Stimulated activated CD8-positive, alpha-beta memory T cell treated with anti-CD3 and anti-CD28 coated beads, Interleukin-2, amount 100 ng/mL, for 1 hour (primary cell): ENCODE measurements at places on chromosomes 13 and 19.

DNA sequence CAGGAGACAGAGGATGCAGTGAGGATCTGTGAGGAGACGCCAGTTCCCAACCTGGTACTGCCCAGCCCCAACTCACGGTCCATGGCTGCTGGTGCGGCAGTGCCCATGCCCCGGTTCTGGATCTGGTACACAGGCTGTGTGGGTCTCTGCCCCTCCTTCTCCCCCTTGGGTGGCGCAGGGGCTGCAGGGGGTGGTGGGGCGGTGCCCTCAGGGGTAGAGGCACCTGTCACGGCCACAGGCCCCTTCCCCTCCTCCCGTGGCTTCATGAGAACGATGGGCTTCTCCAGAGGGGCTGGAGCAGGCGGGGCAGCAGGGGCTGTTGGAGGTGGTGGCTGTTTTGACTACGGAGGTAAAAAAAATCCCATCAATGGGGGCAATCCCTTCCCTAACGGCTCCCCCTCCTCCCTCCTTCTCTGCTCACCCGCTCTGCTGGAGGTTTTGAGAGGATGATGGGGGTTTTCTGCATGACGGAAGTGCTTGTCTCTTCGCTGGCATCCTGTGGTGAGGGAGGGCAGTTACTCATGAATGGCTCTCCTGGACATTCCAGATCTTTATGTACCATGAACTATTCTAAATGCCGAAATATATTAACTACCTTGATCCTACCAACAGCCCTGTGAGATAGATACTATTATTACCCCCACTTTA, 7.1 kb downstream of the SMG9 start:
- DNase-seq = no peak

GRCh38 chr19:4310247-4311121, 6.1 kb downstream of the FSD1 start:
- no peak for DNase-seq

- no peak for DNase-seq
These were observed 3.0 kb upstream of the RNF113B start for GRCh38 chr13:98180092-98180491.

DNA sequence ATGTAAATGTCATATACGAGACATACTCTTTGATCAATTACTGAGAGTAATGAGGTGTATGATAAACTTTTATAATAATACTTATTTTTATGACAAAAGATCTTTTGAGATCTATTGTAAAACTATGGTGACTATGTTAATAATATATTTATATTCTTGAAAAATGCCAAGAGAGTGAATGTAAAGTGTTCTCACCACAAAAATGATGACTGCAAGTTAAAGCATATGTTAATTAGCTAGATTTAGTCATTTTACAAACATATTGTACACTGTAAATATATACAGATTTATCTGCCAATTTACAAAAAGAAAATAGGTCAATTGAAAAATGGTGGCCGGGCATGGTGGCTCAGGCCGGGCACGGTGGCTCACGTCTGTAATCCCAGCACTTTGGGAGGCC, 81.0 kb downstream of the GPC6 start:
- no peak for DNase-seq

- DNase-seq = no peak
These were observed 13.3 kb downstream of the KLF2 start for GRCh38 chr19:16337809-16338469.

DNA sequence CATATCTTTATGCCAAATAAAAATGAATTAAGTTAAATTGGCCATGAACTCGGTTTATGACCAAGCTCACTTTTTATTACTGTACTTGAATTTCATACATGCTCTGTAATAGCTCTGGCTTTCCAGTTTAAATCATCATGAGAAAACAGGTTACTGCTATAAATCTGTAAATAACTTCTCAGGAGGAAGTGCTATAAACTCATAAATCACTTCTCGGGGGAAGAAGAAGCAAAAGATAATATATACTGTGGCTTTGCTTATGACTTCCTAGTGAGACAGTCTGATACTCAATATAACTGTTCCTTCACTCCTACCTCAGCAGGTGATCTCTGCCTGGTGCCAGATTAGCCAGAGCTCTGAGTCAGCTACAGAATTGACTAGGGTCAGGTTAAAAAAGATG, 12.5 kb downstream of the SUPT20H start:
- no peak for DNase-seq

DNA sequence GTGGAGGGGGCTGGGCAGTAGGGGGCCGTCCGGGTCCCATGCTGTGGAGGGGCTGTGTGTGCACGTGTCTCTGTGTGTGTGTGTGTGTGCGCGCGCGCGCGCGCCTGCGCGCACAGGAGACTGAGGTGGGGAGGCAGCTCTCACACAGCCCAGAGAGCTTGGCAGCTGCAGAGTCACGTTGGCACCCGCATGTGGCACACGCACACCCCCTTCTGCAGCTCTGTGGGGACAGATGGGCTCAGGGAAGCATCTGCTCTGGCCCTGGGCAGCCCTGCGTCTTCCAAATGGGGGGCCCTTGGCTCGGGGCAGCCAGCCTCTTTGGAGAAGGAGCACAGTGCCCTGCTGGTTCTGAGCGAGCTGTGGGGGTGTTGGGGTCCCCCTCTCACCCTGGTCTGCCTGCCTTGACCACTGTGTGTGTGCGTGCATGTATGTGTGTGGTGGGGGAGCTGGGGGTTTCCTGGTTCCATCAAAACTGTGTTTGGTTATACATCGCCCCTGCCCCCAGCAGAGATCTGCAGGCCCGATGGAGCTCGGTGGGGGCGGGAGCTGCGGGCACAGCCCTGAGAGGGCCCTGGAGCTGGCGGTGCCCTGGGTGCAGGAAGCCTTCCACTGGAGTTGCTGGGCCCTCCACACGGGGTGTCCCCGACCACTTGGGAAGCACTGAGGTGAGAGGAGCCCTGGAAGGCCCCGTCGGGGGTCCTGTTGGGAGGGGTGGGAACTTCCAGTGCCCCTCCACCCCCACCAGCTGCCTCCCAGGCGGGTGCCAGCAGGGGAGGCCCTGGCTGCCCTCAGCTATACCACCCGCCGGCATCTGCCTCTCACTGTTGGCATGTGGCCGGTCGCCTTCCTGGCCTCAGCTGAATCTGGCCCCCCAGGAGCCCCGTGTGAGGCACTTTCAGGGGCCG, 67.1 kb downstream of the KDM4B start:
- no peak for DNase-seq

- no peak for DNase-seq
These were observed 27.3 kb downstream of the TM9SF2 start for GRCh38 chr13:99528547-99528946.

GRCh38 chr13:83940742-83941141, 58.5 kb upstream of the SLITRK1 start:
- no peak for DNase-seq

DNA sequence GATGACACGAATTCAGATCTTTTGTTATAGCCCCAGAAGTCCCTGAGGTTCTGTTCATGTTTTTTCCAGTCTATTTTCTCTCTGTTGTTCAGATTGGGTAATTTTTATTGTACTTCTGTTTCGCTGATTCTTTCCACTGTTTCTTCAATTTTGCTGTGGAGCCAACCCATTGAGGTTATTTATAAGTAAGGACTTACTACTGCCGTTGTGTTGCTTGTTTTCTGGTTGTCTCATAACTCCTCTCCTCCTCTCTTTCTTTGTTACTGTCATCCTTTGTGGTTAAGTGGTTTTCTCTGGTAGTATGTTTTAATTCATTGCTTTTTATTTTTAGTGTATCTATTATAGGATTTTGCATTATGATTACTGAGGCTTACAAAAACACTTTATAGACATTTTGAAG, 48.7 kb upstream of the GAS6 start:
- no peak for DNase-seq

GRCh38 chr19:6533000-6533328, 2.1 kb downstream of the TNFSF9 start:
- no peak for DNase-seq

GRCh38 chr19:18514800-18515682, 6.8 kb downstream of the ELL start:
- no peak for DNase-seq

DNA sequence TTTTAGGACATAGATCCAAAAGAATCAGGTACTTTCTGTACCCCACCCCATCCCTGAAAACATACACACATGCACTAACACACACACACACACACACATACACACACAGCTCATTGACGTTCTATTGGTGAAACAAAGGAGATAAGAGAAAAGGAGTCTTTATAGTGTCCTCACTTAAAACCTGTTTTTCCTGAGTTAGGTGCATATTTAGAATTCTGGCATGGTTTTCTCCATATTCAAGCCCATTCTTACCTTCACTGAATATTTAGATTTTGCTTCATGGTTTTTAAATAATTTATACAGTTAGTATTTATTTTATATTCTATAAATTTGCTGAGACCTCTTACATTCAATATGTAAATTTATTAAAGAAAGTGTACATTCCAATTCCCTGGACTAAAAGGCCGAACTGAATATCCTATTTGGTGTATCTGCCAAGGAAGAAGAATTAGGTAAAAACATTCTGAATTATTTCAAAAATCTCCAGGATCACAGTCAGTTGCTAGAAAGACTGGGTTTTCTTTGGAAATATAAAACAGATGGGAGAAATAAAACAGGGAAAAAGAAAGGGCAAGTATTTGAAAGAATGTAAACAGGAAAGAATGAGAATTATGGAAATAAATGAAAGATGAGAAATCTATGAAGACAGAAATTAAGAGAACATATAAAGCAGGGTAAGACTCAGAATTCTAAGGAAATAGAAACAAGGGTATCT, 556.2 kb downstream of the KCTD12 start:
- no peak for DNase-seq

DNA sequence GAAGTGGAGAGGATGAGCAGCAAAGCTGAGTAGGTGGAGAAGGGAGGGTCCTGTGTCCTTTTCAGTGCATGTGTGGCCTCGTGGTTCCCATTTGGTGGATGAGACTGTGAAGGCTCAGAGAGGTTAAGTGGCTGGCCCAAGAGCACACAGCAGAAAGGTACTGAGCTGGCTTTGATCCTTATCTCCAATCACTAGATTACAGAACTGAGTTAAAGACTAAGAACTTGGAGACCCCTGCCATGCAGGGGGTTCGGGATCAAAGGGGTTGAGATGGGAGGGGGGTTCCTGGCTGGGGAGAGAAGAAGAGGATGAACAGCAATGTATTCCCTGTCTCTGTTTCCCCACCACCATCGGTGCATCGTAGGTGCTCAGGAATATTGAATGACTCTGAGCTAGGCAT, 11.8 kb downstream of the CELF5 start:
- no peak for DNase-seq

DNA sequence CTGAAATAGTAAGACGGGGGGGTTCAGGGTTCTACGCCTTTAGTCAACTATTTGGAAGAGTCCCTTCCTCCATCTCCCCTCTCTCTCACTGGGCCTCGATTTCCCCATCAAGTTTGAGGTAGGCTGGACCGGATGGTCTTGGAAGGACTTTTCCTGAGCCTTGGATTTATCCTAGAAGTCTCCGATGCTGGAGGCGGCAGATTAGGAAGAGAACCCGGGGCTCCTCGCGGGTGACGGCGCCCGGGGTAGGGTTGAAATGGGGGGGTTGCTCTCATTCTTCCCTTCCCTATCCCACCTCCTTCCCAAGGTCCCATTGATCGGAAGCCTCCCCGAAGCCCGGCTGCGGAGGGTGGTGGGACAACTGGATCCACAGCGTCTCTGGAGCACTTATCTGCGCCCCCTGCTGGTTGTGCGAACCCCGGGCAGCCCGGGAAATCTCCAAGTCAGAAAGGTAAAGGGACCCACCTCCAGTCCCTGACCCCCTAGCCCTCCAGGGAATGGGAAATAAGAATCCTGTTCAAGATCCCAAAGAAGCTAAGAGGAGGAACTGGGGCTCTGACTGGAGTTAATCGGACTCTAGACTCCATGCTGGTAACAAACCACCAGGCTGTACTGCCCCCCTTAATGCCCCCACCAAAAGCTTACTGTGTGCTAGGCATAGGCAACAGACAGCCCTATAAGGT, 781 bp downstream of the QPCTL start:
- peak; percentile 70 for DNase-seq
